ENCODE measurements at places on chromosomes 11 and 22.
A peak's percentile ranks its signal among the peaks of the same experiment; 100 is the strongest.

- no peak for DNase-seq
These were observed 2.8 kb downstream of the NRXN2 start for GRCh38 chr11:64720167-64720566.

DNA sequence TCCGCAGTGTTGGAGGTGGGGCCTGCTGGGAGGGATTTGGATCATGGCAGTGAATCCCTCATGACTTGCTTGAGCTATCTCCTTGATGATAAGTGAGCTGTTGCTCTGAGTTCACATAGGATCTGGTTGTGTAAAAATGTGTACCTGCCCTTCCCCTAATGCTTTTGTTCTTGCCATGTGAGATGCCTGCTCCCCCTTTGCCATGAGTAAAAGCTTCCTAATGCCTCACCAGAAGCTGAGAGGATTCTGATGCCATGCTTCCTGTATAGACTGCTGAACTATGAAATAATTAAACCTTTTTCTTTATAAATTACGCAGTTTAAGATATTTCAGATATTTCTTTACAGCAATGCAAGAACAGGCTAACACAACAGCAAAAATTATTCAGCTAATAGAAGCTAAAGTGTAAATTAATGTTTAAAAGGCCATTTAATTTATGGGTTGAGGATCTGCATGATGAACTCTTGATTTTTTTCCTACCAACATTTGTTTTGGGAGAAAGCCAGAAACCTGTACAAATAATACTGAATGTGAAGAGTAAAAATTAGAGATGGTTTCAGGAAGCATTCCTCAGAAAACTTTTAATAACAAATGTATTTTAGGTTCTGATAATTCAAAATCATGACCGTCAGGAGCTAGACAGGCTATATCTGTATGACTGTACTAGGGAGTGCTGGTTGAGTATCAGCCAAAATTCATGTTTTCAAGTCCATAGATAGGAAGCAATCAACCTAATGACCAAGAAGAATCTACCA lies 177.5 kb upstream of the GRIA4 start:
- DNase-seq = no peak

- no peak for DNase-seq
These were observed 47.6 kb upstream of the PARVG start for GRCh38 chr22:44133161-44133560.

DNA sequence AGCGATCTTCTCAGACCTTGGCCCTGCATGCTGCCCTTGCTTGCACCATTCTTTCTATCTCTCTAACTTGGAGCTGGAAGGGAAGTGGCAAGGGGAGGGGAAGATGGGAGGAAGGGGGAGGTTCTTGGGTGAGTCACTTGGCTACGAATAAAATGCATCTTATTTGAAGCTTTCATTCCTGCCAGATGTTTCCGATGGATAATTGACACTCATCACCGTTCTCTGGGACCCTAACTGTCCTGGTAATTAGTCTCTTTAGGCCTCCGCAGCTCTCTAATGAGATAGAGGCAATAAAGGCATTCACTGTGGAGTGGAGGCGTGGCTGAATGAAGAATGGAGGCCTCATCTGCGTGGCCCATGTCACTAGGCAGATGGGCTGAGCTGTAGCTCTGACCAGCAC lies 960.1 kb downstream of the NTM start:
- no peak for DNase-seq

GRCh38 chr22:23856721-23857605 lies 712 bp upstream of the SLC2A11 start:
- DNase-seq = peak; percentile 59

- no peak for DNase-seq
These were observed 4.5 kb downstream of the LRRC75B start for GRCh38 chr22:24588381-24588756.

GRCh38 chr11:66471142-66471541 lies 4.4 kb downstream of the PELI3 start:
- DNase-seq = no peak

DNA sequence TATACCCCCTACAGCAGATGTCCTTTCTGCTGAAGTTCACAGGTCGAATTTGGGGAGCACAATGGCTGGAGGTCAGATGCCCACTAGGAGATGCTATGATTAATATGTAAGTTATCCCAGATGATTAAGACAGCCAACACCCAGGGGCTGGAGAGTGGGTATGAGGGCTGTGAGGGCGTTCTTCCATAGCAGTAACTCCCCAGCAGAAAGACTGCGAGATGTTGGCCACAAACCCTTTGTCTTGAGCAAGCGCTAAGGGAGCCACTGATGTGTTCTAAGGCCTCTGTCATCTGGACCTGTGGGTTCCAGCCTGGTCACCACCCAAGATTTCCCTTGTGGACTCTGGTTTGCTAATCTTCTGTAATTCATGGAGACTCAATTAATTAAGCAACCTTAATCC lies 77.6 kb downstream of the BMAL1 start:
- no peak for DNase-seq

GRCh38 chr22:23790819-23791737 lies 4.3 kb downstream of the SMARCB1 start:
- no peak for DNase-seq

DNA sequence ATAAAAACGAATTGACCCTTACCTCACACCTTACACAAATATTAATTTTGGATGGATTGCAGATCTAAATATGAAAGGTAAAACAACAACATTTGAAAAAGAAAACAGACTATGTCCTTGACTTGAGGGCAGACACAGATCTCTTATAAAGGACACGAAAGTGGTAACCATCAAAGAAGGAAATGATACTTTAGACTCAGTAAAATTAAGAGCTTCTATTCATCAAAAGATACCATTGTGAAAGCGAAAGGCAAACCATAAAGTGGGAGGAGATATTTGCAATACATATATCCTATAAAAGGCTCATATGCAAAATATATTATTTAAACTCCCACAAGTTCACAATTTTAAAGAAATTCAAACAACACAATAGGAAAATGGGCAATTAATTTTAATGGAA lies 5.0 kb downstream of the HEPACAM start:
- DNase-seq = no peak

- DNase-seq = no peak
These were observed 17.2 kb downstream of the IFITM10 start for GRCh38 chr11:1733009-1733715.

DNA sequence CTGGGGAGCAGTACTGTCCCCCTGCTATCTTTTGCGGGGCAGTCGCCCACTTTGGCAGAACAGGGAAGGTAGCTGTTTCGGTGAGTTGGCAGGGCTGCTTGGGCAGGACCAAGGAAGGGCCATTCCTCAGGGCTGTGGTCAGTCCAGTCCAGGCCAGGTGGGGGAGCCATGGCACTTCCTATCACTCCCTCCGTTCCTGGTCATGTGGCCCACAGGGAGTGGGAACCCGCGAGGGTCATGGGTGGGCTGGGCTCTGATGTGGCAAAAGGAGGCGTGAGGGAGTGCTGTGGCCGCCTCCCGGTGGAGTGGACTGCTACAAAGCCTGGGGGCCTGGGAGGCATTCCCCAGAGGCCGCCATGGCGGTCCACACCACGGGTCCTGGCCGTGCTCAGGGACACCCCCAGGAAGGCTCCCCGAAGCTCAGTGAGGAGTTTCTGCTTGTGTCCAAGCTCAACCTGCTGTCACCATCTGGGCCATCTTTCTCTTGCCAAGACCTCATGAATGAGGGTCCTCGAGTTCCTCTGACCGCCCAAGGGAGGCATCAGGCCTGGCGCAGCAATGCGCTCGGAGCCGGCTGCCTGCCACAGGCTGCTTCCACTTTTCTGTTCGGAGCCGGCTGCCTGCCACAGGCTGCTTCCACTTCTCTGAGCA lies 11.9 kb downstream of the CHID1 start:
- no peak for DNase-seq

GRCh38 chr22:16594026-16594425 lies 1.4 kb upstream of the CCT8L2 start:
- DNase-seq = no peak

- no peak for DNase-seq
These were observed 5.0 kb downstream of the ASCL2 start for GRCh38 chr11:2265396-2265795.

DNA sequence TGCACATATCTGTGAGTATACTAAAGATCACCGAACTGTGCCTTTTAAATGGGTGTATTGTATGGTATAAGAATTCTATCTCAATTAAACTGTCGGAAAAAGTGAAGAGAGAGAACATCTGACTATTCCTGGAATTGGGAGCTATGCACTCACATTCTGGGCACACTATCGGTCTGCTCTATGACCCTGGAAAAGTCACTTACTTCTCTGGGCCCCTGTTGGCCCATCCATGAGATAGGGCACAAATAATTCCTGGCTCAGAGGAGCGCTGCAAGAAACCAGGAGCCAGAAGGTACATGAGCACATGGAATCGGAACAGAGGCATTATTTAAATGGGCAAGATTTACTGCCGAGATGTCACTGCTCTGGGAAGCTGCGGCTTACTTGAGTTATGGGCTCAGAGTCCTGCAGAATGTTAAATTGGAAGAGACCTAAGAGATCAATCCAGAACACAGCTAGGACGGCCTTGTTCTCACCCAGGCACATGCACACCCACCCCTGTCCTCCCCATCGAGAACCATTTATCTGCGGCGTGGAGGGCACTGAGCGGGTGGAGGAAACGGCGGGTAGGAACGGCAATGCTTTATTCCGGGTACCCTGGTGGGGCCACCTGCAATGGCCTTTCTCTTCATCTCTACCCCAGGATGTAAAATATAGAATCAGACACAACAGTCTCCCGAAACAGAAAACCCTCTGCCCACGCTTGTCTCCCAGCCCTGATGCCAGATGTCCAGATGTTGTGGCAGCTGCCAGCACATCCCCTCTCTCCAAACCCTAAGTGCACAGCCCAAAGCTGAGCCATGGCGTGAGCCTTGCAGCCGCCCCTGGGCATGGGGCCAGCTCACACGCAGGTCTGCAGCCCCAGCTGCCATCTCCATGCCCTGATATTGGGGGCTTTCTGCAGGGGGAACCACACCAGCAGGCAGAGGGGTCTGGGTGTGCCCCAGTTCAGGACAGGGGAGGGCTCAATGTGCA lies 142.4 kb downstream of the DSCAML1 start:
- DNase-seq = no peak

GRCh38 chr22:27213766-27214581 lies 556.6 kb downstream of the MIAT start:
- DNase-seq = no peak

GRCh38 chr11:109350091-109350490 lies 71.9 kb upstream of the C11orf87 start:
- DNase-seq = no peak

DNA sequence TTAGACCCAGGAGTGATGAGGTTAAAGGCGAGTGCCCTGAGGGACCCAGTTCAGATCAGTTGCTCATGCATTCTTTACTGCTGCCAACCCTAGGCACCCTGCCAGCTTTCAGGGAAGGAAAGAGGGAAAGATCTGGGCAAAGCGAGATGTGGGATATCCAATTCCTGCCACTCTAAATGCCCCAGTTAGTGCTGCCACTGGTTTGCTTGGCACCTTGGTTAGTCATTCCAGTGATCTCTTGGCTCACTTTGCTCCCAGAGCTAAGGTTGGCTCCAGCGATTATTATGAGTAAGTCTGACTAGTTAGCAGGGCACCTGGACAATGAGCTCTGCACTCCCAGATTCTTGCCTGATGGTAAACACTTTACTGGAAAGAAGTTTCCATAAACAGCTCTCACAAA lies 85.0 kb downstream of the INSC start:
- no peak for DNase-seq
